Germinal center (tissue), 1 donor: ENCODE measurements at places on chromosomes 2 and 18.

DNA sequence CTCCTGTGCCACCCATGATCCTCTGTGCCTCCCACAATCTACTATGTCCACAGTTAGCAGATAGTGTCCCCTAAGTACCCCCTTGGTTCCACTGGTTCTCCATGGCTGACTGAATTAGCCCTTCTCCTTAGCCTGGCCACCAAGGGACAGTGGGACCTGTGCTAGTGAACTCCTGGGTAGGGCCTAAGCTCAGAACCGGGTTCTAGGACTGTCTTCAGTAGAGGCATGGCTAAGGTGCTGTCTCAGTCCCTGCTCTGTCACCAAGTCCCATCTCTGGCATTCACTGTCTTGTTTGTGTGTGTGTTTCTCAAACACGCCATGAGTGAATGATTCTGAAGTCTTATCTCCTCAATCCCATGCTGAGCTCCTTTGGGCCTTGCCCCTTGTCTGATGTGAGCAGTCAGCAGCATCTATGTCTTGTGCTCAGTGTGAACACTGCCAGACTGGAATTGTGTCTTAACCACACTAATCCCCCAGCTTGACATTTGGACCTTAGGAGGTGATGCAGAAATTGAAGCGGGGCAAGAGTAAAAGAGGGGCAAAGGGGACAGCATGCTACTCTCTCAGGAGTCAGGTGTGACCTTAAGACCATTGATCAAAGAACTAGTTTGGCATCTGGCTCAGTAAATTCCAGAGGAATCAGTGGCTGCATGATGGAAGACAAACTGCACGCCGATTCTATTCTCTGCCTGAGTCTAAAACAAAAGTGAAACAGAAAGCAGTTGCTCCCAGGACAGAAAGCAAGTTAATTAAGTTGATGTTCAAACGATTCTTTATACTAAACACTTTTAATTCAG, 190.5 kb downstream of the ALPK2 start:
- DNase-seq = no peak

GRCh38 chr2:130795431-130795830, 40.1 kb downstream of the AMER3 start:
- no peak for DNase-seq

- DNase-seq = no peak
Measured at GRCh38 chr2:232388324-232388891, 9.9 kb downstream of the ALPP start.

- DNase-seq = no peak
Measured at GRCh38 chr2:62383846-62384245, 122.1 kb downstream of the TMEM17 start.
